ENCODE measurements at places on chromosomes 13 and 19. TPM values are rescaled to one million over a fixed set of nuclear protein-coding genes. Genes with fewer than 3 reads are reported as not detected.

OLFM2 gene
- 11.0 TPM for total RNA-seq

LRP3 gene
- total RNA-seq: 0.10 TPM

PLPP2 gene
- total RNA-seq: 0.34 TPM

CCDC169 gene
- not detected for total RNA-seq

IQCN gene
- 4.6 TPM for total RNA-seq

ZNF709 gene
- total RNA-seq: 1.6 TPM

PRKCG gene
- total RNA-seq: 0.32 TPM

KLF16 gene
- 21.5 TPM for total RNA-seq

FLT3LG gene
- total RNA-seq: 319 TPM

TMEM272 gene
- total RNA-seq: not detected

SIGLEC12 gene
- total RNA-seq: 0.15 TPM

CRLF1 gene
- not detected for total RNA-seq

PPP1R13L gene
- total RNA-seq: 11.8 TPM
